ENCODE measurements at places on chromosomes 5 and 9.

DNA sequence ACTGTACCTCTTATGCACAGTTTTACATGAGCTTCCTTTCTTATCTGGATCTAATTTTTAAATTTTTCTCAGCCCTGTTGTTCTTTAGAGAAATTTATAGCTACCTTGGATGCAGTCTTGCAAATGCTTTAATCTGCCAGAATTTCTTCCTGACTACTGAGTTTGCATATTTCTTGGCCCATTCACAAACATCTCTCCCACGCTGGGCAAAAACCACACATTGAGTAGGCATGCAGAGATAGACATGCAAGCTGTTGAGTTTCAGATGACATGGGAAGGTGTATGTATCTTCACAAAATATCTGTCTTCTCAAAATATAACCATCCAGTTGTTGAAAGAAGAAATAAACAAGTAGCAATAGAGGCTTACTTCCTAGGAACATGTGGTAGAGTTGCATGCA lies 101.2 kb downstream of the PARP8 start:
- no peak for DNase-seq

DNA sequence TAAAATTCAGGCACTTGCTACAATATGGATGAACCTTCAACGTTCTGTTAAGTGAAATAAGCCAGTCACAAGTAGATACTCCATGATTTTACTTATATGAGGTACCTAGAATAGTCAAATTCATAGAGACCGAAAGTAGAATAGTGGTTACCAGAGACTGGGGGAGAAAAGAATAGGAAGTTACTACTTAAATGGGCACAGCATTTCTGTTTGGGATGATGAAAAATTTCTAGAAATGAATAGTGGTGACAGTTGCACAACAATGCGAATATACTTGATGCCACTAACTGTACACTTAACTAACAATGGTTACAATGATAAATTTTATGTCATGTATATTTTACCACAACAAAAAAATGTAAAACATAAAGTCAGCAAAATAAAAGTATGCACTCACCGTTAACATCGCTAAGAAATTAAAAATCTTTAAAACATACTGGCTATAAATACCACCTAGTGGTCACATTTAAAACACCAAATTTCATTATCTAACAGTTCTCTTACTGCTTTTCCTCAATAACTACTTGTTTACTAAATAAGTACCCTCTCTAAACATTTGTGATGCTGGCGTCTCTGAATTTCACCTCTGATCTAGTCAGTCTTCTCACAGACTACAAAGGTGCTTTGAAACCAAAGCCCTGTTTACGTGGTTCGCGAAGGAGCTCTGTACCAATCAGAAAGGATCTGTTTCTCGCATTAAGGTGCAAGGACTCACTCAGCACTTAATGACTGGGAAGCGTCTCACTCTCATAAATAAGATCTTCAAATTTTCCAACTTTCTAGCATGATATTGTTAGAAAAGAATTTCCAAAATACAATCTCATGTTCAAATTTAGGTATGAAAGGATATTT lies 22.7 kb downstream of the KIF3A start:
- no peak for DNase-seq

GRCh38 chr5:133228316-133228715 lies 176.5 kb downstream of the HSPA4 start:
- DNase-seq, result no peak

- no peak for DNase-seq
Measured at GRCh38 chr5:93570294-93571113, 10.5 kb downstream of the NR2F1-AS1 start.

DNA sequence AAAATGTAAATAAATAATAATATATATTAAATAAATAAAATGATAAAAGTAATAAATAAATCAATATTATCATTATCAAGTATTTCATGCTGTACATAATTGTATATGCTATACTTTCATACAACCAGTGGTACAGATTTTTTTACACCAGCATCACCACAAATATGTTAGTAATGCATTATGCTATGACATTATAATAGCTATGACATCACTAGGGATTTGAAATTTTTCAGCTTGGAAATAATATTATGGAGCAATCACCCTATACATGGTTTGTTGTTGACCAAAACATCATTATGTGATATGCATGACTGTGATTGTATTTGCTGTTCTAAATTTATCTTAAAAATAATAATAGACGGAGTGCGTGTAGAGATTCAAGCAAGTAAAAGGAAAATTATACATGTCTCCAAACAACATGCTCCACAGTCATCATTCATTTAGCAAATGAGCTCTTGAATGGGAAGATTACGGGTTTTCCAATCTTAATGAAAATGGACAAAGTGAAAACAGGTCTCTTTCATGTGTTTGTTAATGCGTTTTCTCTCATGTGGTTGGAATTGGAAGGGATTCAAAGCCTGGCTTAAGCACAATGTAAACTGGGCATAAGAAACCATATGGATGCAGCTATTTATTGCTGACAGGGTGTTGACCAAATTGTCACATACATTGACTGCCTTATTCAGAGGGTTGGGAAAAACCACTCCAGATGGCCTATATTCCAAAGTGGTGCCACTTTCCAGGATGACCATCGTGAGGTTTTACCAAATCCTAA lies 643.0 kb upstream of the RGMB start:
- no peak for DNase-seq

DNA sequence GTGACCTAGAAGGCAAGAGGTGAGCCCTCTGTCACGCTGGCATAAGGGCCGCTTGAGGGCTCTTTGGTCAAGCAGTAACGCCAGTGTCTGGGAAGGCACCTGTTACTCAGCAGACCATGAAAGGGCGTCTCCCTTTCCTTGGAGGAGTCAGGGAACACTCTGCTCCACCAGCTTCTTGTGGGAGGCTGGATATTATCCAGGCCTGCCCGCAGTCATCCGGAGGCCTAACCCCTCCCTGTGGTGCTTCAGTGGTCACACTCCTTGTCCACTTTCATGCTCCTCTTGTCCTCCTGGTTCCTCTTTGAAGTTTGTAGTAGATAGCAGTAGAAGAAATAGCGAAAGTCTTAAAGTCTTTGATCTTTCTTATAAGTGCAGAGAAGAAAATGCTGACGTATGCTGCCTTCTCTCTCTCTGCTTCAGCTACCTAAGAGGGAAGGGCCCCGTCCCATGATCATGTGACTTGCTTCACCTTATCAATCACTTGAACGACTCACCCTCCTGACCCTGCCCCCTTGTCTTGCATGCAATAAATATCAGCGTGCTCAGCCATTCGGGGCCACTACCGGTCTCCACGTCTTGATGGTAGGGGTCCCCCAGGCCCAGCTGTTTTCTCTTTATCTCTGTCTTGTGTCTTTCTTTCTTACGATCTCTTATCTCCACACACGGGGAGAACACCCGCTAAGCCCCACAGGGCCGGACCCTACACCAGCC lies 16.7 kb upstream of the SCGB3A1 start:
- DNase-seq, result peak; percentile 22

GRCh38 chr9:112338561-112338960 lies 5.1 kb upstream of the PTBP3 start:
- no peak for DNase-seq

GRCh38 chr9:69513141-69513820 lies 158.9 kb downstream of the APBA1 start:
- peak; percentile 17 for DNase-seq
